Camera-type eye (tissue), 1 donor: ENCODE measurements at places on chromosomes 13 and 19. TPM values are rescaled to one million over a fixed set of nuclear protein-coding genes. Genes with fewer than 3 reads are reported as not detected.

Gene NKG7
- total RNA-seq: 1.1 TPM

Gene PTH2
- not detected for total RNA-seq

Gene CADM4
- 44.0 TPM for total RNA-seq

Gene GPR4
- 0.71 TPM for total RNA-seq

Gene STAP2
- 7.3 TPM for total RNA-seq

Gene ZNF552
- total RNA-seq: 10.1 TPM

Gene IGFL2
- not detected for total RNA-seq

Gene SPACA4
- not detected for total RNA-seq

Gene ATP8B3
- 2.1 TPM for total RNA-seq

Gene KLF5
- 18.0 TPM for total RNA-seq

Gene ZNF534
- total RNA-seq: 0.66 TPM

Gene ADGRE3
- 0.16 TPM for total RNA-seq

Gene DIAPH3
- 5.8 TPM for total RNA-seq

Gene KIR2DL1
- total RNA-seq: not detected

Gene RFPL4AL1
- not detected for total RNA-seq

Gene KXD1
- total RNA-seq: 42.3 TPM

Gene LYPD3
- 2.9 TPM for total RNA-seq

Gene CD209
- total RNA-seq: 5.4 TPM

Gene TGFBR3L
- not detected for total RNA-seq

Gene PSG6
- total RNA-seq: not detected

Gene KLK5
- 0.66 TPM for total RNA-seq

Gene ZGLP1
- 4.4 TPM for total RNA-seq

Gene FCHO1
- total RNA-seq: 5.9 TPM

Gene ETFB
- total RNA-seq: 37.9 TPM

Gene THSD1
- total RNA-seq: 15.7 TPM

Gene SULT2A1
- not detected for total RNA-seq

Gene GJA3
- total RNA-seq: 28.9 TPM
